ENCODE measurements at places on chromosomes 1 and 21.

DNA sequence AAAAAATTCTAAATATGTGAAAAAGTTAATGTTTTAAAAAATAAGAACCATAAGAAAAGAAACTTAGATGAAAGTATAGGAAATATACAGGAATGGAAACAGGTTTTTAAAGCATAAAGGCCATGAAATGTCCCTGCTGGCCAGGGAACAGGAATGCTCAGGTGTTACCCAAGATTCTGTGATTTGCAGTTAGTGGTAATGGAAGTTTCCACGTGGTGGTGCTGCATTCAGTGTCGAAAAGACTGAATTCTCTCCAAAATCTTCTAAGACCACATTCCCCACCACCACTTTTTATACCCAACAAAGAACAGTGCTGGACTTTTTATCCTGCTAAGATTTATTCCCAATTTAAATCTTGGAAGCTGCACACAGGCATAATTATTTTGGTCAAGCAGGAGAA lies 126.2 kb downstream of the PRRX1 start:
- peaks cover 5% of the 10 kb centered on the region for H3K4me1 ChIP-seq
- no peak overlapping the region for H3K4me3 ChIP-seq
- H3K36me3 ChIP-seq, result no peaks in the 10 kb centered on the region

GRCh38 chr1:79198832-79199231 lies 192.3 kb upstream of the ADGRL4 start:
- H3K4me1 ChIP-seq, result peaks cover 3% of the 10 kb centered on the region
- DNase-seq, result no peak
- no peaks in the 10 kb centered on the region for H3K36me3 ChIP-seq
- H3K4me3 ChIP-seq, result no peak overlapping the region
- H3K27ac ChIP-seq, result no peak overlapping the region

GRCh38 chr1:160814856-160815255 lies 18.9 kb downstream of the LY9 start:
- H3K4me1 ChIP-seq, result peaks cover 38% of the 10 kb centered on the region
- no peak overlapping the region for H3K4me3 ChIP-seq
- no peak overlapping the region for H3K27ac ChIP-seq
- no peaks in the 10 kb centered on the region for H3K27me3 ChIP-seq
- DNase-seq, result no peak
- no peaks in the 10 kb centered on the region for H3K36me3 ChIP-seq

GRCh38 chr1:31413405-31414001 lies 490 bp downstream of the SERINC2 start:
- DNase-seq, result peak; percentile 75
- H3K36me3 ChIP-seq, result no peaks in the 10 kb centered on the region
- H3K4me1 ChIP-seq, result peaks cover 20% of the 10 kb centered on the region

DNA sequence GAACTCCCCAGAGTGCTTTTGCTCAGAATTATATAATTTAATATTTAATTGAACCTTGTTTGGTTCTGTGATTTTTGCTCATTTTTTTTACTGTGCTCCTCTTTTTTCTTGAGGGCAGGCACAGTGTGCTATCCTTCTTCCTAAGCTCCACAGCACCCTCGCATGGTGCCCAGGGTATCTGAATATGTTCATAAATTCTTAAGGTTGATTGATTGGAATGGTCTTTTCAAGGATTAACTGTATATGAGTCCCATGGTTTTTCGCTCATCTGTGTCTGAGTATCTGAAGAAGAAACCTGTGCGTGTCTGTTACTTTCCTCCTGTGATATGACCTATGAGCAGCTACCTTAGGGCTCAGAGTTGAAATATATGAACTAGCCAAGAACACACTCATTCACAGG lies 393.7 kb downstream of the HLX start:
- no peak overlapping the region for H3K27ac ChIP-seq
- H3K4me1 ChIP-seq, result no peaks in the 10 kb centered on the region
- H3K36me3 ChIP-seq, result no peaks in the 10 kb centered on the region
- H3K27me3 ChIP-seq, result peaks cover 25% of the 10 kb centered on the region
- no peak for DNase-seq
